Cardiac septum (tissue), 1 donor: ENCODE measurements at places on chromosomes 4 and X.
A peak's percentile ranks its signal among the peaks of the same experiment; 100 is the strongest.

GRCh38 chr4:85769009-85769408 lies 294.1 kb downstream of the ARHGAP24 start:
- DNase-seq = no peak

- no peak for DNase-seq
Measured at GRCh38 chr4:106160560-106160959, 155.4 kb downstream of the TBCK start.

DNA sequence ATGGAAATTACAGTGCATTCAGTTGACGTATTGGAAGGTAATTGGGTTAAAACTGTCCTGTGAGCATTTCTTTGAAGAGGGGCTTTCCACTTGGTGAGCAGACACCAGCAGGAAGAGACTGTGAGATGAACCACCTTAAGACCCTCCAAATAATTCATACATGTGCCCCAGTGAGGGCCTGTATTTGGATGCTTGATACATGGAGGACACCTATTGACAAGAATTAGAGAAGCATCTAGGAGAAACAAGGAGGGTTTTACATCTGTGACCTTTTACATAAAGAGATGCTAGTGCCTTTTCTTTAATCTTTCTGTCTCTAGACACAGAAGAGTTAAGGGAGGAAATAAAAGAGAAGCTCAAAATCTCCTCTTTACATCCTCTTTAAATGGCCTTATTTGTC lies 1115.3 kb upstream of the IGFBP7 start:
- no peak for DNase-seq

- DNase-seq = no peak
Measured at GRCh38 chr4:139669890-139670289, 4.3 kb downstream of the MGST2 start.

DNA sequence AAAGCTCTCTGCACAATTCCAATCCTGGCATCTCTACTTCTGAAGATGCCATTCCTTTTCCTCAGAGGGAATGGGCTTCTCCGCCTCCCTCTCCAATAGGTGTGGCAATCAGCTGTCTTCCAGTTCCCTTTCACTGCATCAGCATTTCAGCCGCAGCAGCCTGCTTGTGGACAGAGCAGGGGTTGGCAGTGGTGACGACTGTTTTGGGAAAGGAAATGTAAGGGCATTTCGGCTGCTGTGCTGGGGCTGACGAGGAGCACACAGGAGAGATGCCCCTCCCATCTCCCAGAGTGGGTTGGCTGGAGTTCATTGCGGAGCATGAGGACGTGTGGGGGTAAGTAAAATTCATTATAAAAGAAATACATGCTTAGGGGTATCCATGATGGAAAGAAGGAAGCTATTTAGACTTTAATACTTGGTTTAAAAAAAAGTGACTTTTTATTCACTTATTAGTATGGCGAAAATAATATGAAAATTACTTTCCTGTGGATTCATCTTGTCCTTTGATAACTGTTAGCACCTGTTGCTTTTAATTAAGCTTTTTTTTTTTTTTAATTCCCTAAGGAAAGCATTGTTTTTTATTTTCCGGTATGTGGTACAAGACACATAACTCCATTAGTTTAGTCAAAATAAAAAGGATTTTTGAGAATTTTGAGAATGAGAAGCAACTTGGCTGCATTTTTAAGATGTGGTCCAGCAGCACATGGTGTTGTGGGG lies at the start of gene LIMCH1:
LIMCH1 (plus strand) TSS at position 141 of the 717 bp plus-strand sequence. CDS start 67,839 bp downstream, outside the sequence.
- DNase-seq = peak; percentile 86

- DNase-seq = no peak
Measured at GRCh38 chr4:120964596-120964995, 42.1 kb upstream of the PRDM5 start.

GRCh38 chr4:26372525-26373172 lies 51.8 kb downstream of the RBPJ start:
- DNase-seq = no peak

DNA sequence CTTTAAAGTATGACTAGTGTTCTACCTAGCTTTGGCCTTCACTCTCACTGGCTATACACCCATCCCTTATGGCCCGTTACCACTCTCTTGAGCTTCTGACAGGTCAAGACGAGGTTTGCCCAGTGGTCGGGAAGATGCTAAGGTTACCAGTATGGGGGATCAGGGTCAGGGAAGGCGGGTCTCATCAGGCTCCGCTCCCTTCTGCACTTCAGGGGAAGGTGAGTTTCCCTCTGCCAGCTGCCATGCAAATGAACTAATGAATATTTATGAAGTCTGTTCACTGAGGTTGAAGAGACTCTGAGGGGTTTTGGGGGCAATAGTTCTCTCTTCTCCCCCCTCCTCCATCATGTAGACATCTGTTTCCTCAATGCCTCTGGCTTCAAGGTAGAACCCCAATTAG lies 6.6 kb downstream of the EFNB1 start:
- DNase-seq = no peak

DNA sequence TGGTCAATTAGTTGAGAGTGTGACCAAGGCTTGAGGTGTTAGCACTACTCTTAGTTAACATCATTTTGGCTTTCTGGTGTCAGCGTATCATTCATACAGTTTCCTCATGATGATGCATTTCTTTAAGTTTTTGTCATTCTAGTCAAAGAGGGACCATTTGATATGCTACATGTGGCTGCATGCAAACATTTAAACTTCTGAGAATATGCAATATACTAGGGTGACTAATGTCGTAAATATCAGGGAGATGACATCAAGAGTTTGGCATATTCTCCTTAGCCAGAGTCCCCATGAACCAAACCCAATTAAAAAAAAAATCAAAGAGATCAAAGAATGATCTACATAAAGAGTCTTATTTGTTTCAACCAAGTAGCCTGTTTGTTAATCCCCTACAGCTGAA lies 537.4 kb upstream of the PCDH7 start:
- no peak for DNase-seq

DNA sequence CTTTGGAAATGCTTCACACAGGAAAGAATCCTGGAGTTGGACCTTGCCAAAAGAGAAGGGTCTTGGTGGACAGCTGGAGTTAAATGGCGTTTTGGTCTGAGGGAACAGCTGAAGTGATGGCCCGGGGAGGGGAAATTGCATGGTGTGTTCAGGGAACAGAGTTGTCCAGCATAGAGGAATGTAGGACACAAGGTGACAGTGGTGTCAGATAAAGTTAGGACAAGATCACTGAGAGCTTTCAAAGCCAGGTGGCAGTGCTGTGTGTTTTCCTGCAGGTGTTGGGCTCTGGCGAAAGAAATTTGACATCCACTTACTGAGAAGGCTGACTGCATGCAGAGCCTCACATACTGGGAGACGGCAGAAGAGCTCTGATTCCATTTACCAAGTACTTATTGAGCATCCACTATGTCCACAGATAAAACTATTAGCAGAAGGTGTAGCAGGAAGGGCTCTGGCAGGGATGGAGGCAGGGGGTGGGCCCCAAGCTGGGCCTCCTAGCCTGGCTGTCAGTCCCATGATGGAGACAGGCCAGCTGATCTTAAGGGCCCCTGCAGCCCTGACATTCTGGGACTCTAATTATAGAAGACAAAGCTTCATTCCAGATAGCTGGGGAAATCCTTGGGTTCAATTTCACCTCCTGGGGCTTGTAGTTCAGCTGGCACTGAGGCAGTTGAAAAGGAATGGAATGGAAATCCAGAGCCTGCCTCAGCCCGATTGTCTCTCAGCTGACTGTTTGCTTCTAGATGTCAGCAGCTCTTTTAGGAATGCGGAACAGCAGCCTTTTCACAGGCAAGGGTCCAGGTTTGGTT lies 150.2 kb upstream of the MAMLD1 start:
- no peak for DNase-seq

- DNase-seq = no peak
Measured at GRCh38 chrX:621705-622503, 8.7 kb upstream of the SHOX start.

DNA sequence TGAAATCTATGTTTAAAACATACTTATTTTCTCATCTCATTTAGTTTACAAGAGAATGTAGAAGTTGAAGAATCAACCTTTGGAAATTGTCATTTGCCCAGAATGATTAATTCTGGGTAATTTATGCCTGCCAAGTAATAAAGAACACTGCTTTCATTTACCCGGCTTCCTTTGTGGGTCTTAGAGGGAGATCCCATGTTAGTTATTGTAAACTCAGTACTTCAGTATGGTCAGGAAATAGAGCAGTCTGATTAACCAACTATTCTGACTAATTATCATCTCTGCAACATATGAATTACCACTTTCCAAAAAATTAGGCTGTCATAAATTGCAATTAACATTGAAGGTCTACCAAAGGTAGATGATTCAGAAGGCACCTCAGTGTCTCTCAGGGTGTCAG lies 324.5 kb downstream of the HNRNPD start:
- DNase-seq = no peak

DNA sequence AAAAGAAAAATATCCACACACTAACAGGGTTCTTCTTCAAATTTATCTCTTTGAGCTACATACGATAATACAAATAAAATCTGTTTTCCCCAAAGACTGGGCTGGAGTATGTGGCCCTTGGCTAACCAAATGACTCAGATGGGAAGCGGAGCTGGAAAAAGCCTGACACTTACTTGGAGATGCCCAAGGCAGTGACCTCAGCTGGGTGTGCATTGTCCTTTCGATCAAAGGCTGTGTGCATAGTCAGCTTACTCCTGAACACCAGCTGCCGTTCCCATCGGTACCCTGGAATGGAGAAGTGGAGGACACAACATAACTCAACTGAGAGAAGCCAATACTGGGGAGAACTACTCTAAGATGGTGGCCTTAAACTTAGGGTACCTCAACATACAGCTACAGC lies 95.1 kb downstream of the CDS1 start:
- DNase-seq = no peak

GRCh38 chrX:42996861-42997260 lies 218.9 kb upstream of the PPP1R2C start:
- DNase-seq = no peak
